GM23248 (cell line): ENCODE measurements at places on chromosomes 16 and 17.
A peak's percentile ranks its signal among the peaks of the same experiment; 100 is the strongest.

- no peaks in the 10 kb centered on the region for H3K36me3 ChIP-seq
- DNase-seq, result peak; percentile 58
- H3K4me3 ChIP-seq, result no peak overlapping the region
- no peaks in the 10 kb centered on the region for H3K4me1 ChIP-seq
- no peak overlapping the region for H3K27ac ChIP-seq
- no peaks in the 10 kb centered on the region for H3K27me3 ChIP-seq
Observed at GRCh38 chr17:52106638-52107261, 51.8 kb downstream of the CA10 start.

DNA sequence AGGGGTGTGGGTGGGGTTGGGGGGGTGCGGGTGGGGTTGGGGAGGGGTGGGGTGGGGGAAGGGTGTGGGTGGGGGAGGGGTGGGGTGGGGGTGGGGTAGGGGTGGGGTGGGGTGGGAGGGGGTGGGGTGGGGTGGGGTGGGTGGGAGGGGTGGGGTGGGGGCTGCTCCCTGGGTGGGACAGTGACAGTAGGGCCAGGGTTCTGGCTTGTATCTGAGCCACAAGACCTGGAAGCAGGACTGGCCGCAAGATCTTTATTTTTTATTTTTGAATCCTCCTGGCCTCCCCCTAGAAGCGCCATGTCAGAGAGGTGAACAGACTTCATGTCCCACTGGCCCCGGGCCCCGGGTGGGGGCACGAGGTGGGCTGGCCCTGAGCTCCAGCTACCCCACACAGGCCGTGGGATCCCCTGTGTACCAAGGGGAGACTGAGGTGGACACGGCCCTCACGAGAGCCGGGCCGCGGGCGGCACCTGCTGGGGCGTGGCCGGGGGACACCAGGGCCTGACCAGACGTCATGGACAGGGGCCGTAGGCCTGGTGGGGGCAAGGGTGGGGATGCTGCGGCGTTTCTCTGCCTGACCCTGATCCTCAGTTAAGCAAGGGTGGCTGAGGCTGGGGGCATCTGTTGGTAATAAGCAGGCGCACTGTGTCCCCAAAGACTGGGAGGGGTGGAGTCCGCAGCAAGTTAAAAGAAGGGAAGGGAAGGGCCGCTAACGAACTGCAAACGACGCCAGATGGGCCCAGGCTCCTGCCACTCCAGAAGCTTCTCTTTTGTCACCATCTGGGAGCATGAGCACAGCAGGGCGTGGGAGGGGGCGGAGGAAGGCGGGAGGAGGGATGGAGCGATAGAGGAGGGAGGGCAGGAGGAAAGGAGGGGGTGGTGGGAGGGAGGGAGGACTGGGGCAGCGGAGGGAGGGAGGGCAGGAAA lies 22.3 kb upstream of the PABPN1L start:
- peak; percentile 19 for DNase-seq
- H3K27me3 ChIP-seq, result no peaks in the 10 kb centered on the region

DNA sequence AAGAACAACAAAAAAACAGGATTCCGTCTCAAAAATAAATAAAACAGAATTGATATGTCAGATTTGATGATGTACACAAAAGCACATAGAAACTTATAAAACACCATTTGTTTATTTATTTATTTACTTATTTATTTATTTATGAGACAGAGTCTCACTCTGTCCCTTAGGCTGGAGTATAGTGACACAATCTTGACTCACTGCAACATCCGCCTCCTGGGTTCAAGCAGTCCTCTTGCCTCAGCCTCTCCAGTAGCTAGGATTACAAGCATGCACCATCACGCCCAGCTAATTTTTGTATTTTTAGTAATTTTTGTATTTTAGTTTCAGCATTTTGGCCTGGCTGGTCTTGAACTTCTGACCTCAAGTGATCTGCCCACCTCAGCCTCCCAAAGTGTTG lies 21.4 kb downstream of the BCAS3 start:
- no peak overlapping the region for H3K4me3 ChIP-seq
- no peak for DNase-seq
- H3K27ac ChIP-seq, result no peak overlapping the region
- H3K27me3 ChIP-seq, result no peaks in the 10 kb centered on the region
- no peaks in the 10 kb centered on the region for H3K4me1 ChIP-seq
- no peaks in the 10 kb centered on the region; the same call in 1 of the 2 replicates for H3K36me3 ChIP-seq

DNA sequence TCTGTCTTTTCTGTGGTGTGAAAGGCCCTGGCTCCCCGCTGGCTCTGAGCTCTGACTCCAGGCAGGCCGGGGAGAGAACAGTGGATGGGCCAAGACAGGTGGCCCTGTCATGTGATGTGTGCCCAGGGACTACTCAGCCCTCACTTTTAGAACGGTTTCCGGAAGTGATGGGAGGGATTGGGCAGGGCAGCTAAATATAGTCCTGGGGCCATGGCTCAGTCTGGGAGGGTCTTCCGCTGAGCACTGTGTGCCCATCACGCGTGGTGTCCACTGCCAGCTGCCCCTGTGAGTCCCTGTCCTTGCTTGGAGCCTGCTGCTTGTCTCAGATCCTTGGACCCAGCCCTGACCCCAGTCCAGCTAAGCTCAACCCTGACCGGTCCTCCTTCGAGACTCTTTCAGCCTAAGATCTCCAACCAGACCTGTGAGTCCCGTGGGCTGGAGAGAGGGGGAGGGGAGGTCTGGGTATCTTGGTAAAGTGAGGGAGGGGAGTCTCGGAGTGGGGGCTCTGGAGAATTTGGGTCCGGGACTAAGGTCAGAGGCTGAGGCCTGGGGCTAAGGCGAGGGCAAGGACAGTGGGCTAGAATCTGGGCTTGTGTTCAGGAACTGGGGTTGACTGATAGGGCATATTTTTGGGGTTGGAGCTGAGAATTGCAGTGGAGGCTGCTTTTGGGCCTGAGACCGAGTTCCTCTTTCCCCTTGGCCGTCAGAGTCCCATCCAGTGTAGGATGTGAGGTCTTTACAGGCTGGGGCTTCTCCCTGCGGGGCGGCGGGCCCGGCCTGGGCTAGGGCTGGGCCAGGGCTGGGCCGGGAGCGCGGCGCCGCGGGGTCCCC lies at the start of gene TRIM72:
Gene TRIM72 (plus strand): TSS at position 243 of the 831 bp plus-strand sequence. CDS start 620 bp downstream, outside the sequence.
- H3K36me3 ChIP-seq, result no peaks in the 10 kb centered on the region
- H3K4me3 ChIP-seq, result peak within 1 kb of the TSS; percentile 72
- peaks cover 33% of the 10 kb centered on the region for H3K27me3 ChIP-seq
- DNase-seq, result no peak

- no peaks in the 10 kb centered on the region; the same call in 1 of the 2 replicates for H3K4me1 ChIP-seq
- H3K4me3 ChIP-seq, result no peak overlapping the region
- 0 out of 2 replicates have a peak, but pooled peaks cover 6% of the 10 kb centered on the region for H3K36me3 ChIP-seq
- peak; percentile 28 for DNase-seq
- H3K27me3 ChIP-seq, result no peaks in the 10 kb centered on the region
Observed at GRCh38 chr17:63140255-63140654, 174.2 kb downstream of the TANC2 start.

GRCh38 chr16:70416748-70417616 lies 21.9 kb downstream of the ST3GAL2 start:
- no peak for DNase-seq
- H3K27ac ChIP-seq, result no peak overlapping the region
- no peaks in the 10 kb centered on the region for H3K4me1 ChIP-seq
- H3K27me3 ChIP-seq, result no peaks in the 10 kb centered on the region

DNA sequence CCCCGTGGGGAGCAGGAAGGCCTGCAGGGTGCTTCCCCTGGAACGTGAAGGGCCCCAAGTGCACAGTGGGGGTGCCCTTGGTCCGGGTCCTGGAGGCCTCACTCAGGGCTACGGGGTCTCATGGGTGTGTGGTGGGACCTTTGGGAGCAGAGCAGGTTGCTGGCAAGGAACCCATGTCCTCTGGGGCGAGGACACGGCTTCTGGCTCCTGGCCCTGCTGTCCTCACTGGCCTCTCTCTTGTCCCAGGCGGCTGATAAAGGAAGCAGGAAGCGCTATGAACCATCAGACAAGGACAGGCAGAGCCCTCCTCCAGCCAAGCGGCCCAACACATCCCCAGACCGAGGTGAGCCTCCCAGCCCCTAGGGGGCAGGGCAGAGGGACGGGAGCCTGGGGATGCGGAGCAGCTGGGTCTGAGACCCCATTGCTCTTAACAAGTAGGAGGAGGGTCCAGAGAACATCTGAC lies 9.8 kb upstream of the IL17C start:
- no peaks in the 10 kb centered on the region for H3K4me1 ChIP-seq
- no peak overlapping the region for H3K4me3 ChIP-seq
- no peaks in the 10 kb centered on the region for H3K27me3 ChIP-seq
- no peak for DNase-seq

- peak; percentile 89 for DNase-seq
- peak overlapping the region; percentile 90 for H3K27ac ChIP-seq
- H3K27me3 ChIP-seq, result no peaks in the 10 kb centered on the region
Observed at GRCh38 chr17:40307001-40307730, 1.8 kb upstream of the RARA start.

- H3K27me3 ChIP-seq, result no peaks in the 10 kb centered on the region
- DNase-seq, result no peak
- no peak overlapping the region for H3K27ac ChIP-seq
- H3K36me3 ChIP-seq, result no peaks in the 10 kb centered on the region
- H3K4me1 ChIP-seq, result peaks cover 3% of the 10 kb centered on the region; the same call in 1 of the 2 replicates
- no peak overlapping the region for H3K4me3 ChIP-seq
Observed at GRCh38 chr17:43911904-43912303, 4.6 kb upstream of the MPP2 start.

DNA sequence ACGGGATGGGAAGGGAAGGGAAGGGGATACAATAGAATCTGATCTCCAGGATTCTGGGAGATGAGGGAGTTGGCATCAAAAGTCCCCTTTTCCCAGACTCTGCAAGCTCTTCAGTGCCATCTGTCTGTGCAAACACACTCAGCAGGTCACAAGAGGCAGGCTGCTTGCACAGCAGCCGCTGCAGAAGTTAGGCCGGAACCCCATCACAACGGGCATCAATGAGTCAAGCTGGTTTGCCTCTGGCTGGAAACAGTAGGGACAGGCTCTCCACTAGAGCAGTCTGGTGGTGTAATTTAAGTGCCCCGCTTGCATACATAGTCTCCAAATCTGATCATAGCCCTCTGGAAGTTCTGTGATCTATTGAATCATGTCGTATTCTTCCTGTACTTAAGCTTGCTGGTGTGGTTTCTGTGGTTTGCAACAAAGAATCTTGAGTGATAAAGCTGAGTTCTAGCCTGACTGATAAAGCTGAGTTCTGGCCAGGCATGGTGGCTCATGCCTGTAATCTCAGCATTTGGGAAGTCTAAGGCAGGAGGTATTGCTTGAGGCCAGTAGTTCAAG lies 33.7 kb upstream of the KDM8 start:
- H3K4me1 ChIP-seq, result peaks cover 2% of the 10 kb centered on the region
- H3K36me3 ChIP-seq, result no peaks in the 10 kb centered on the region
- H3K27me3 ChIP-seq, result no peaks in the 10 kb centered on the region
- H3K27ac ChIP-seq, result peak overlapping the region; percentile 44
- DNase-seq, result peak; percentile 83

GRCh38 chr17:9199571-9200551 lies 178.6 kb downstream of the NTN1 start:
- H3K27ac ChIP-seq, result no peak overlapping the region
- no peak for DNase-seq
- no peaks in the 10 kb centered on the region; the same call in 1 of the 2 replicates for H3K27me3 ChIP-seq

DNA sequence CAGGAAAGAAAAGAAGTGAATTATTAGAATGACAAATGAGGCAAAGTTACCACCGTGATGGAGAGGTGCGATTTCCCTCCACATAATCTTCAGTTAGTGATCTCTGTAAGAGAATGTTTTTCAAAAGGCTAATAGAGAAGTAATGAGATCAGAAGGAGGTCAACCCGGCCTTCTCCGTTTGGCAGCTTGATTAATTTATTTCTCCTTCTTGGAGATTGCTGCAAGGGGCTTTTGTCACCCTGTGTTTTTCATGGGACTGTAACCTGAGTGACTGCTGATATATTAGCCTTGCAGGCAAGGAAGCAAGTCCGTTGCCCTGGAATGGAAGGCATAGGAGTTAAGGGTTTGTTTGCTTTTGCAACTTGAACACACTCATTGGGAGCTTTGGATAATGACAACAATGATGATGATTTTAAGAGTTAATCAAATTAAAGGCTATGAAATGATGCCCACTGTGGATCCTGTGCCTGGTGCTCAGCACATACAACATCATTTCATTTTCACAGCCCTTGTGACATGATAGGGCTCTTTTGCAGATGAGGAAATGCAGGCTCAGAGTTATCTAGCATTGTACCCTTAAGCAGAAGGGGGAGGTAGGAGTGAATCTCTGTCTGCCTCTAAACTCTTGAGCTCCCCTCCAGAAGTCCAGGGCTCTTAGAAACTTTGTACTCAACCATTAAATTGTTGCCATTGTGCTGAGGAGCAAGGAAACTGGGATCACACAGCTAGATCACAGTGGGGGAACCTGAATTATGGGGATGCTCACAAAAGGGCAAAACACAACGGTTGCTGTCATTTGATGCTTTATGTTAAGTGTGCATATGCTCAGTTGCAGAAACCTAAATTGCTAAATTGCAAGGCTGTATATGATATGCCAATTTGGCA lies 226.3 kb downstream of the WWOX start:
- H3K27ac ChIP-seq, result no peak overlapping the region
- no peaks in the 10 kb centered on the region for H3K4me1 ChIP-seq
- DNase-seq, result no peak

DNA sequence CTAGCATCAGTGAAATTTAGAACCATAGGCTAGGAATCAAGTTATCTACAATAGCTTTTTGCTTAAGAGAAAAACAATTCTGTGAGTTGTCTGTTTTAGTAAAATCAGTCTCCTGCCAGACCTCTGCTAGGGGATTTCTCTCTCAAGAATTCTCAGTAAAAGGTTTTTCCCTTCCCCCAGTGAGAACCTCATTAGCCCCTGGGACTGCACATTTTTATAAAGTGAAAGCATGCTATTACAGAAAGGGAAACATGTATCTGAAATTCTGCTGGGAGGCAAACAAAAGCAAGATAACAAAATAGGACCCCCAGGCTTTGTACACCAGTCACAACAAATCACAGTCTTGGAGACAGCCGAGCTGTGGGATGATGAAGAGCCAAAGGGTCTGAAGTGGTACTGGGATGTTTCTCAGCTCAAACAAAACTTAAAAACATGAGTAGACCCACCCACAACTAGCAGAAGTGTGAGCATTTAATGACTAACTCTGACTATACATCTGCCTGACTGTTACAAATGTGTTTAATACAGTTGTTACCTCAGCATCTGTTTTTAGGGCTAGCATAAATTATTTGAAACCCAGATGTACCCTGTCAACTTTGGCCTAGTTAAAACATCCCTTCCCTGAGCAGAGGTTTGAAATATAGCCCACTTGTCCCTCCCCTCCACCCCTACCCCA lies 20.0 kb upstream of the GLG1 start:
- H3K36me3 ChIP-seq, result peaks cover 72% of the 10 kb centered on the region; the same call in 1 of the 2 replicates
- peaks cover 13% of the 10 kb centered on the region for H3K4me1 ChIP-seq
- peak; percentile 64 for DNase-seq
- no peaks in the 10 kb centered on the region for H3K27me3 ChIP-seq

- no peak overlapping the region for H3K27ac ChIP-seq
- DNase-seq, result no peak
- peaks cover 29% of the 10 kb centered on the region for H3K4me1 ChIP-seq
- no peak overlapping the region for H3K4me3 ChIP-seq
- no peaks in the 10 kb centered on the region for H3K36me3 ChIP-seq
Observed at GRCh38 chr16:50268352-50268751, 2.0 kb downstream of the ADCY7 start.

GRCh38 chr17:77602062-77602746 lies 356.3 kb upstream of the TNRC6C start:
- H3K4me1 ChIP-seq, result peaks cover 14% of the 10 kb centered on the region
- no peak overlapping the region; the same call in 1 of the 2 replicates for H3K4me3 ChIP-seq
- peaks cover 17% of the 10 kb centered on the region for H3K27me3 ChIP-seq
- peak; percentile 83 for DNase-seq
- H3K27ac ChIP-seq, result peak overlapping the region; percentile 37

GRCh38 chr17:80220736-80221215 lies 549 bp downstream of the SLC26A11 start:
- no peak overlapping the region for H3K27ac ChIP-seq
- no peaks in the 10 kb centered on the region; the same call in 1 of the 2 replicates for H3K36me3 ChIP-seq
- peaks cover 4% of the 10 kb centered on the region; the same call in 1 of the 2 replicates for H3K4me1 ChIP-seq
- H3K27me3 ChIP-seq, result no peaks in the 10 kb centered on the region
- H3K4me3 ChIP-seq, result peak overlapping the region; percentile 85
